Activated T-helper 17 cell treated with anti-CD3 and anti-CD28 coated beads, Interleukin-2, amount 50 U/mL, for 72 hours (primary cell): ENCODE measurements at places on chromosomes 4 and X. TPM values are rescaled to one million over a fixed set of nuclear protein-coding genes. Genes with fewer than 3 reads are reported as not detected.

DNA sequence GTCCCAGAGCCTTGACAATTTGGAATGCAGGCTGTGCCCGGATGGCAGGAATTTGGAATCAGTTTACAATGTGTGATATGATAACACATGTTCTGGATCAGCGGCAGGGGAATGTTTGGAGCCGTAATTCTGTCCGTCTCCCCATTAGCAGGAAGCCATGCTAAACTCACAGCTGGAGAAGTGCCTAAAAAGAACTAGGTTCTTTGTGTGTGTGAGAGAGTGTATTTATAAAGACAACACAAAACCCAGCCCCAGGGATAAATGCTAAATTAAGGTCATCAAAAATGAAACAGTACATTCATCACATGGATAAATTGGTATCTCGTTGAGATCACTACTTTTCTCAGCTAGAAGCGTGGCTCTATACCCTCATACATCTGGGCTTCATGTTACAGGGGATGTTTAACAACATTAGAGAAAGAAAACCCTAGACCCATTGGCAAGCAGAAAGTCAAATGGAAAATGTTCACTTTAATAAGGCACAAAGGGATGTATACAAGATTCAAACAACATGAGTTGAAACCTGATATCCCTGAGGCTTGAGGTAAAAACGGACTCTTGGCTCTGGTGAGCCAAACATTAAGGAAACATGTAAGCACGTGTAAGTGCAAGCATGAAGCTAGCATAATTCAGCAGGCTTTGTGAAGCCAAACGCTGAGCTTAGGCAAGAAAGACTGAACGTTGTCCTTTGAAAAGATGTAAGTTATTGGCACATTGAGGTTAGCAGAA is 18.0 kb upstream of the TMEM131L start:
- no peak overlapping the region for H3K27ac ChIP-seq
- ATAC-seq: no peak
- no peaks in the 10 kb centered on the region for H3K27me3 ChIP-seq

DNA sequence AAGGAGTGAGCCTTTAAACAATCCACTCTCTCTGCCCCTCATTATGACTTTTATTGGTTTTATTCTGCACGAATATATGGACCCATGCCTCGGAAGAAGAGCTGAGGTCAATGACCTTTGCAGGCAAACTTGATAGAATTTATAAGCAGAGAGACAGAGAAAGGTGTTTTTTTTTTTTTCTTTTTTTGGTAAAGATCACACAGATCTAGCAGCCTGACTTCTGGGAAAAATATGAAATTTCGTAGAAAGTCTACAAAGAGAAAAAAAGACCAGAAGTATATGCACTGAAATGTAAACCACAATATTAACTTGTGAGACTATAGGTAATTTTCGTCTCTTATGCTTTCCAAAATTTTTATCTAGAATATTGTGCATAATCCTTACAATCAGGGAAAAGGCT is 61.6 kb downstream of the LEF1 start:
- peaks cover 69% of the 10 kb centered on the region for H3K4me1 ChIP-seq
- peaks cover 61% of the 10 kb centered on the region for H3K36me3 ChIP-seq
- H3K27me3 ChIP-seq: no peaks in the 10 kb centered on the region
- ATAC-seq: no peak
- H3K27ac ChIP-seq: peak overlapping the region; percentile 89

- no peak overlapping the region for H3K27ac ChIP-seq
- H3K27me3 ChIP-seq: no peaks in the 10 kb centered on the region
- peaks cover 4% of the 10 kb centered on the region for H3K4me1 ChIP-seq
- H3K36me3 ChIP-seq: peaks cover 13% of the 10 kb centered on the region
Observed at GRCh38 chr4:94621491-94622080, 136.2 kb upstream of the BMPR1B start.

DNA sequence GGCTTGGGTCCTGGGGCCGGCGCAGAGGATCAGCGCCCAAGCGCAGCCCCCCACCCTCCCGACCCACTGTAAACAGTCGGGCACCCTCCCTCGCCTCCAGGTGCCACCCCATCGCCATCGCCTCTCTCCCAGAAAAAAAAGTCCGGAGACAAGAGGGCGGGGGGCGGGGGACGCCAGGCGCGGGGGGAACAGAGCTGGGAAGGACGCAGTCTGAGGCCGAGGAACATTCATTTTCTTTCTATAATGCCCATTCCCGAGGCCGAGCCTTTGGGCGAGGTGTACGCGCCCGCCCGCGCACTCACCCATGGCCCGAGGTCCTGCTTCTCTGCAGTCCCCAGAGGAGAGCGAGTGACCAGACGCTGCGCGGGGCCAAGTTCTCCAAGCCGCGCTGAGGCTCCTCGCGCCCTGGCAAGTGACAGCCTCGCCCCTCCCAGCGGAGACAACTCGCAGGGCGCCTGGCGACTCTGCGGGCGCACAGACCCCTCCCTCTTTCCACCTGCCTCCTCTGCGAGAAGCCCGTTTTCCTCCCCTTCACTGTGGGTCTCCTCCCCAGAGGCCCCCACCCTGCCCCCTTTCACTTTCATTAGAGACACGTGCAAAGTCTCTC is 63.5 kb upstream of the WDR17 start:
- no peaks in the 10 kb centered on the region for H3K36me3 ChIP-seq
- peaks cover 4% of the 10 kb centered on the region for H3K4me1 ChIP-seq
- H3K4me3 ChIP-seq: peak overlapping the region; percentile 40
- no peak overlapping the region for H3K27ac ChIP-seq

DNA sequence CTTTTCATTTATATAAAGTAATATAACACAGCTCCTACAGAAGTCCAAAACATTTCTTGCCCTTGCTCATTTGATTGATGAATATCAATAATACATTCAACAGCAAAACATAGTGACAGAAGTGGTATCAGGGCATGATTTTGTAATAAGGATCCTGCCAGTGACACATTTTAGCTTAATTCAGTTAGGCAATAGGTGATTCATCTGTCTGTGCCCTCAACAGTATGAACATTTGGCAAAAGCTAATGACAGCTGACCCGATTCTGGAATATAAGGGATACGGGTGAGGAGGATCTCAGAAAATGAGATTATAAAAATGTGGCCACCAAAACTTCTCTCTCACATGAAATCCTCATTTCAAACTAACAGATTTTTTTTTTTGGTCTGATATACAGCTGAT is 294.0 kb downstream of the CAMK2D start:
- peaks cover 25% of the 10 kb centered on the region for H3K4me1 ChIP-seq
- no peaks in the 10 kb centered on the region for H3K27me3 ChIP-seq
- no peak for ATAC-seq
- no peak overlapping the region for H3K4me3 ChIP-seq
- peak overlapping the region; percentile 64 for H3K27ac ChIP-seq

- peaks cover 62% of the 10 kb centered on the region for H3K4me1 ChIP-seq
- H3K4me3 ChIP-seq: peak within 1 kb of the TSS; percentile 81
- no peaks in the 10 kb centered on the region for H3K36me3 ChIP-seq
- ATAC-seq: no peak
- peak within 1 kb of the TSS; percentile 87 for H3K27ac ChIP-seq
- no peaks in the 10 kb centered on the region for H3K27me3 ChIP-seq
Observed at GRCh38 chr4:6693231-6694176, at the start of gene S100P. Gene S100P, plus strand, starts transcription at chr4:6693878. Its CDS starts 55 bp downstream, at chr4:6693933.

- peaks cover 9% of the 10 kb centered on the region for H3K4me1 ChIP-seq
- no peaks in the 10 kb centered on the region for H3K36me3 ChIP-seq
- ATAC-seq: peak; percentile 65
- H3K27ac ChIP-seq: peak within 1 kb of the TSS; percentile 37
- H3K4me3 ChIP-seq: peak within 1 kb of the TSS; percentile 74
- peaks cover 12% of the 10 kb centered on the region for H3K27me3 ChIP-seq
Observed at GRCh38 chr4:88158489-88159228, at the start of gene ABCG2. Gene ABCG2, minus strand, starts transcription at chr4:88158639. Its CDS starts 18,644 bp downstream, at chr4:88139995.

- peaks cover under 1% of the 10 kb centered on the region for H3K27me3 ChIP-seq
- no peaks in the 10 kb centered on the region for H3K36me3 ChIP-seq
- no peak for ATAC-seq
- no peak overlapping the region for H3K4me3 ChIP-seq
Observed at GRCh38 chr4:14644580-14645282, 357.6 kb upstream of the CPEB2 start.

GRCh38 chr4:156779774-156780173 is 191.8 kb downstream of the PDGFC start:
- H3K27me3 ChIP-seq: no peaks in the 10 kb centered on the region
- H3K4me1 ChIP-seq: no peaks in the 10 kb centered on the region
- no peaks in the 10 kb centered on the region for H3K36me3 ChIP-seq
- no peak for ATAC-seq
- H3K4me3 ChIP-seq: no peak overlapping the region

- H3K27me3 ChIP-seq: peaks cover 18% of the 10 kb centered on the region
- H3K4me1 ChIP-seq: no peaks in the 10 kb centered on the region
- no peak for ATAC-seq
- H3K4me3 ChIP-seq: no peak overlapping the region
- no peak overlapping the region for H3K27ac ChIP-seq
Observed at GRCh38 chr4:48493452-48494100, 3.5 kb downstream of the ZAR1 start.

GRCh38 chrX:47936224-47936939 is 67.4 kb downstream of the ZNF182 start:
- H3K27ac ChIP-seq: no peak overlapping the region
- no peaks in the 10 kb centered on the region for H3K27me3 ChIP-seq
- peak overlapping the region; percentile 38 for H3K4me3 ChIP-seq
- H3K36me3 ChIP-seq: no peaks in the 10 kb centered on the region
- peak; percentile 34 for ATAC-seq

DNA sequence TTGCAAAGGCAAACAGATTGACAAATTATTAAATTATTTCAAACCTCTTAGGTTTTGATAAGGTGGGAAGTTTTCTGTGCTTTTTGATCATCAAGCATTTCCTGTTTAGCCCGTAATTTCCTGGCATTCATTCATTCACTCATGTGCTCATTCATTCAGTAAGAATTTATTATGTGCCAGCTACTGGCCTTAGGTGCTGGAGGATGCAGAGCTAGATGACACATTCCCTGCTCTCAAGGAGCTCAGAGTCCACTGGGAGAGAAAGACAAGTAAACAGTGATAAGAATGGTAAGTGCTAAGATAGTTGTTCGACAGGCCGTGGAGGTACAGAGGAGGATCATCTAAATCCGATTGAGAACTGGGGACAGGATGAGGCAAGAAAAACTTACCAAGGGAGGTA is 153.0 kb downstream of the DCTD start:
- no peaks in the 10 kb centered on the region for H3K4me1 ChIP-seq
- no peak overlapping the region for H3K27ac ChIP-seq
- no peak for ATAC-seq
- H3K4me3 ChIP-seq: no peak overlapping the region
- no peaks in the 10 kb centered on the region for H3K36me3 ChIP-seq

- H3K27me3 ChIP-seq: no peaks in the 10 kb centered on the region
- peaks cover 14% of the 10 kb centered on the region for H3K36me3 ChIP-seq
- H3K4me3 ChIP-seq: no peak overlapping the region
- peak; percentile 97 for ATAC-seq
- no peaks in the 10 kb centered on the region for H3K4me1 ChIP-seq
Observed at GRCh38 chr4:75542824-75543223, 13.0 kb upstream of the ODAPH start.

DNA sequence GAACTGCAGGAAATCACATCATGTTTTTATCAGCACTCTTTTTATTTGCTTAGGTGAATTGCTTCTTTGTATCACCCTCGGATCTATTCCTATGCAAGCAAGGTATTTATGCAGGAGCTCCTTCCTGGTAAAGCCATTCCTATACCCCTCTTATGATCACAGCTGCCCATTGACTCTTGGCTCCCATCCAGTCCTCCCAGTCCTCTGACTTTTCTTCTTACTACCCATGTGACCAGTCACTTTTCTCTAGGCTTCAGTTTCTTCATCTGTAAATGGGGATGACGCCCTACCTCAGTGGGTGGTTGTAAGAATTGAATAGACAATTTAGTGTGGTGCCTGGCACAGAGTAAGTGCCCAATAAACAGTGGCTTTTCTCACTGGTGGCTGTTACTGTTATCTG is 144.9 kb downstream of the FHIP1A start:
- H3K27me3 ChIP-seq: peaks cover 4% of the 10 kb centered on the region
- no peak overlapping the region for H3K4me3 ChIP-seq
- ATAC-seq: no peak
- H3K4me1 ChIP-seq: no peaks in the 10 kb centered on the region
- H3K36me3 ChIP-seq: no peaks in the 10 kb centered on the region

DNA sequence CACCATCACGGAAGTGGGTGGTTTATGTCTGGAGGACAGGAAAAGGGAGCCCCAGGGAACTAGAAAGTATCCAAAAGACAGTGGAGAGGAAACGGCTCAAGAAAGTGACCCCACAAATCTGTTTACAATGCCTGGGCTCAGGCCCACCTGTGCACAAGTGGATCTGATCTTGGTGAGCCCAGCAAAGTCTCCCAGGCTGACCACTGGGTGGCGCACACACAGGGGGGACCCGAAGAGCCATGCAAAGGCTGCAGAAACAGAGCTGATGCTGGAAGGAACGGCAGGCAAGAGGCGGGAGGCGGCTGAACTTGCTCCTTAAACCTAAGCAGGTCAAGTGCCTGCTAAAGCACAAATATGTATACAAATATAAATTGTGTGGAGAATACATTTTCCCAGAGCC is 9.6 kb downstream of the HAUS7 start:
- H3K36me3 ChIP-seq: peaks cover 53% of the 10 kb centered on the region
- H3K27me3 ChIP-seq: no peaks in the 10 kb centered on the region
- peak; percentile 37 for ATAC-seq
- no peak overlapping the region for H3K27ac ChIP-seq

- no peak for ATAC-seq
- no peaks in the 10 kb centered on the region for H3K4me1 ChIP-seq
- H3K27me3 ChIP-seq: peaks cover 9% of the 10 kb centered on the region
Observed at GRCh38 chr4:84855774-84856173, 110.7 kb downstream of the WDFY3 start.

DNA sequence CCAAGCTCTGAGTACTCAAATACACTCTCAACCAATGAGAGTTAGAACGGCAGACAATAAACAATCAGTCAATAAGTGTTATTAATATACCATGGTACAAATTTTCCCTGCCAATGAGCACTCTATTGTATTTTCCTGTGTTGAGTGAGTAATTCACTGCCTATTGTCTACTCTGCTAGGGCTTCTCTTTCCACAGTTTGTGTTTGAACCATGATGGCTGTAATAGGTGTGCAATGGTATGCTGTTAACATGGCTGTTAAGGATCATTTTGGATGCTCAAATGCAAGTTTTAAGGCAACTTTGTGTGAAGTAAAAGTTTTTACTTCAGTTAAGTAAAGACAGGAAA is 41.2 kb downstream of the RPS6KA3 start:
- peaks cover 33% of the 10 kb centered on the region for H3K4me1 ChIP-seq
- H3K27ac ChIP-seq: peak overlapping the region; percentile 92
- peaks cover 72% of the 10 kb centered on the region for H3K36me3 ChIP-seq

Gene ZNF518B
- 20.1 TPM for total RNA-seq

Gene NKAP
- total RNA-seq: 10.1 TPM

Gene IGFBP7
- not detected for total RNA-seq

Gene MAGEB2
- total RNA-seq: not detected

Gene F9
- not detected for total RNA-seq

Gene DSPP
- total RNA-seq: not detected

Gene DIAPH2
- 9.0 TPM for total RNA-seq

Gene SPARCL1
- 0.11 TPM for total RNA-seq

Gene ADAMTS3
- total RNA-seq: not detected

Gene TLR8
- not detected for total RNA-seq

Gene IL2
- 1.6 TPM for total RNA-seq

Gene L1CAM
- total RNA-seq: 2.4 TPM

Gene SPANXA1
- total RNA-seq: not detected
